Kidney (tissue), 22 donors: ENCODE measurements at places on chromosomes 3 and 15. TPM values are rescaled to one million over a fixed set of nuclear protein-coding genes. Genes with fewer than 3 reads are reported as not detected.

DNA sequence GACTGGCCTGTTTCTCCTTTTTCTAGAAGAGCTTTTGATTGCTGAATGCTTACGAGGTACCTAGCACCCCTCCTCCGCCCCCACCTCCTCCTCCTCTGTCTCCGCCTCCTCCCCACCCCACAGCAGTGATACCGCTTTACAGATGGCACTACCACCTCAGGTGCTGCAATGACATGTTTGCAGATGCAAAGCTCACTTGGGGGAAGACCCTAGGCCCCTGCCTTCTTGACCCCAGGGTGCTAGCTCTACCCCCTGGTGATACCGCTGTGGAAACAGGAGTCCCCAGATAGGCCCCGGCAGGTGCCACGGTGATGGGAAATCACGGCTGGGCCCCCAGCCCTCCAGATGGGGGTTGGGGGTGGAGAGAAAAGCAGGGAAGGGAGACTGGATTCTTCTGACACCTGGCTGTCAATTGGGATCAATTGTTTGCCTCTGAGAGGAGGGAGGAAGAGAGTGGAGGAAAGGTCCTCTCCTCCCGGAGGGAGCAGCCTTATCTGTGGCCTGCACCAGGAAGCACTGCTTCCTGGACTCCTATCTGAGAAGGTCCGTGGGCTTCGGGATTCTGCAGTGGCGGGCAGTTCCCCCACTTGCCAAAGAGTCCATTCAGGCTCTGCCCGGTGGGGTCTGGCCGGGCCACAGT lies 37.6 kb downstream of the DNASE1L3 start:
- no peak overlapping the region for H3K4me3 ChIP-seq
- DNase-seq, result no peak
- H3K27ac ChIP-seq, result no peak overlapping the region
- H3K27me3 ChIP-seq, result no peaks in the 10 kb centered on the region
- H3K36me3 ChIP-seq, result peaks cover 11% of the 10 kb centered on the region

GRCh38 chr3:123147754-123148535 lies 53.8 kb upstream of the SEC22A start:
- no peak for DNase-seq
- H3K27me3 ChIP-seq, result no peaks in the 10 kb centered on the region
- H3K27ac ChIP-seq, result no peak overlapping the region
- peaks cover 4% of the 10 kb centered on the region for H3K4me1 ChIP-seq

DNA sequence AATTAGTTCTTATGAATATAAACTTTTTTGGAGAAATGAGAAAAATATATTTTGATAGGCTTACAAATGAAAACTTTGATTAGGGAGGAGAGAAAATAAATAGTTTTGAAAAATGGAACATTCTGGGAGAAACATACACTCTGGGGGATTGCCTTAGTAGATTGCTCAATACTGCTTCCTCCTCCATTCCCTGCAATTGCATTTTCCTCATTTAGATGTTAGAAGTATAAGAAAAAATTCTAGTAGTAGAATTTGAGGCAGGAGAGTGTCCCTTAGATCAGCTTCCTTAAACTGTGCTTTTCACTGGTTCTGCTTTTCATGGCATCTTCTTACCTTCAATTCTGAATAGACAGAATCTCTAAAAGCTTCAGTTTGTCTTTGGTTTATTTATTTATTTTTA lies 46.2 kb upstream of the CTDSPL2 start:
- H3K4me3 ChIP-seq, result no peak overlapping the region
- H3K36me3 ChIP-seq, result no peaks in the 10 kb centered on the region
- no peaks in the 10 kb centered on the region for H3K4me1 ChIP-seq
- DNase-seq, result no peak
- no peaks in the 10 kb centered on the region for H3K27me3 ChIP-seq

- H3K4me3 ChIP-seq, result peak overlapping the region; percentile 84
- peak overlapping the region; percentile 79 for H3K27ac ChIP-seq
- H3K36me3 ChIP-seq, result no peaks in the 10 kb centered on the region
- H3K4me1 ChIP-seq, result peaks cover 6% of the 10 kb centered on the region
- H3K27me3 ChIP-seq, result no peaks in the 10 kb centered on the region
Observed at GRCh38 chr3:101827211-101828174, 21.8 kb upstream of the NFKBIZ start.

Gene TRPM1
- total RNA-seq, result not detected

Gene MITF
- 52.6 TPM for total RNA-seq

Gene ICE2
- 61.4 TPM for total RNA-seq
